H1 (cell line): ENCODE measurements at places on chromosomes 5 and 9. TPM values are rescaled to one million over a fixed set of nuclear protein-coding genes. Genes with fewer than 3 reads are reported as not detected.

GRCh38 chr9:134485653-134486052 is 155.9 kb upstream of the COL5A1 start:
- DNase-seq = no peak

- no peak for DNase-seq
Observed at GRCh38 chr9:76580820-76581219, 121.8 kb downstream of the GCNT1 start.

GRCh38 chr9:94101162-94101853 is 17.0 kb downstream of the PTPDC1 start:
- DNase-seq = no peak

- DNase-seq = peak; percentile 27
Observed at GRCh38 chr9:121992571-121993212, 100.4 kb downstream of the TTLL11 start.

GRCh38 chr5:43367909-43368669 is 44.1 kb downstream of the CCL28 start:
- no peak for DNase-seq

GRCh38 chr5:108115673-108116072 is 266.2 kb downstream of the FBXL17 start:
- no peak for DNase-seq

DNA sequence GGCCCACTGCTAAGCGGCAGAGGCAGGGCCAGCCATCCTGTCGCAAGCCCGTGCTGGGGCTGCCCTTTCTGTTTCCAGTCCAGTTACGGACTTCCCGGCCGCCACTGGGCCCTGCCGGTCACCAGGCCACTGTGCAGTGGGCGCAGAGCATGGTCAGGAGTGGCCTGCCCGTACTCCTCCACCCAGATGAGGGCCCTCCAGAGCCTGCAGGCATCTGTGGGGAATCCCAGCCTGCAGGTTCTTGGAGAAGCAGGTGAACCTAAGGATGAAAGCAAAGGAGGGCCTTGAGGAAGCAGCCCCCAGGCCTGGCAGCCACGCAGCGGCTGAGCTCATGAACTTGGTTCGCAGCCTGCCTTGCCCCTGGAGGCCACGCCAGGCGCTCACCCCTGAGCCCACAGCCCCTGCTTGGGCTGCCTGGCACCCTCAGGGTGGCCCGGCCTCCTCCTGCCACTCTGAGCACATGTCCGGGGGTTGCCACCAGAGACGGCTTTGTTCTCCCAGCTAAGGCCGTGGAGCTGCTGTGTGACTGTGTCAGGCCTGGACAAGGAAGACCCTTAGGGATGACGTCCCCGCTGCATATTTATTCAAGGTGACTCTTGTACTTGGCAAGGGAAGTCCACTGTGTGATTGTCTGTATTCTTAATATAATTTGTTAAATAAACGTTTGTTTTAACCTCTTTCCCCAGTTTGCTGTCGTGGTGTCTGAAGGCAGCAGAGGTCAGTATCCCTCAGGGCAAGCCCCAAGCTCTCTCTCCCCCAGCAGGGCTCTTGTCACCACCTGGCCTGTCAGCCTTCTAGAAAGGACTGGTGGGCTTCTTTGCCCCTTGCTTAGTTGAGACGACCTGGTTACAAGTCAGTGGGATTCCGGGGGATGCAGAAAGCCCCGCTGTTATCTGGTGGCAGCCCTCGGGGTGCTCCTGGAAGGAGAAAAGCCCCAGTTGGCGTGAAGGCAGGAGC is 107.1 kb upstream of the LMX1B start:
- no peak for DNase-seq

GRCh38 chr5:139844472-139845145 is 49.0 kb downstream of the PSD2 start:
- peak; percentile 64 for DNase-seq

- no peak for DNase-seq
Observed at GRCh38 chr5:172659570-172659908, 18.5 kb downstream of the NEURL1B start.

DNA sequence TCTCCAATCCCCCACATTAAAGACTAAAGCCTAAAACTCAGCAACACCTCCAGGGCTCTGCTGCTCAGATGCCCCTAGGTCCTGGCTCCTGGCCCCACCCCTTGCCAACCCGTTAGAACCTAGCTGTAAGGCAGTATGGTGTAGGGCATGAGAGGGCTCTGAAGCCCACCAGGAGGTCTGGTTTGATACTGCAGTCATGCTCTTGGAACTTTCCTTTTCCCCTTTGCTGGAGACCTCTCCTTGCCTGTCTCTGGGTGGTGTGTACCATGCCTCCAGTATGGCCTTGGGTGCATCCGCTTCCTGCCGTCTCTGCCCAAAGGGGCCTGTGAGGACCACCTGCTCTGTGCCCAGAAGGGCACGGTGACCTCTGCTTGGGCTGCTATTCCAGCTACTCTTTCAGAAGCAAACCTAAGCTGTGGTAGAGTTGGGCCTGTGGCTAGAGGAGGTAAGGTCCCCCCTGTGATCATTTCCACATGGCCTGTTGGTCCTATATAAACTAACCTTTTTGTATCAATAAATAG is 3.5 kb downstream of the TENT4A start:
- DNase-seq = no peak

GRCh38 chr5:147188200-147189108 is 46.4 kb upstream of the STK32A start:
- peak; percentile 50 for DNase-seq

DNA sequence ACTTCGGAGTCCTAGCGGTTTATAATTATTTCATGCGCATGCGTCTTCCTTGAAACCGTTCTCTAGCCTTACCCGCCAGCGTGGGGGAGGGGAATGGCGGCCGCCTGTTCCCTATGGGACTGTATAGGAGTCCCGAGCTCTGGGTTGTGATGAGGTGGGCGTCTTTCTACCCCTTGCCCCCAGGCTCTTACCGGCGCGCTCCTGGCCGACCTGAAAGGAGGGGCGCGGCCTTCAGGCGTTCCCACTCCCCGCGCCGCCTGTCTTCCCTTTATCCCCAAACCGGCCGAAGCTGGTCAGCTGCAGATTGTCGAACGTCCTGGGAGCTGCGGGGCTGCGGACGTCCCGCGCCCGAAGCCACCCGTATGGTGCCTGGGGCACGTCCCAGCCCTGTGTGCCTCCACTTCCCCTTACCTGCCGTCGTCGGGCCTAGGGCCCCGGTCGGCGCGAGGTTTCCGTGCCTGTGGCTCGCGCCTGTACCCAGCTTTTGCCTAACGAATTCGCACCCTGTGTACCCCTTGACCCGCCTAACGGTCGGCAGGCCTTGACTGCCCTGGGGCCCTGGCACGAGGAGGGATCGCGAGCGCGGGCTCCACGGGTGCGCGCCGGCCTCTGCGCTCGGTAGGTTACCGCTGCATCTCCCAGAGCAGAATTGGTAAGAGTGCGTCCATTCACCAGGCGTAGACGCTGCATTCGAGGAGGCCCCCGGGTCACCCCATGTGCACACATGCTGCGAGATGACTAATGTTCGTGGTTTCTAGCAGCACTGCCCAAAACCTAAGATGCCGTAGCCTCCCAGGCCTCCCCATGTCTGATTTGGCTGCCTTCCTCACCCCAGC is 653 bp upstream of the HNRNPH1 start:
- no peak for DNase-seq

- DNase-seq = peak; percentile 67
Observed at GRCh38 chr5:151719228-151720000, 32.7 kb upstream of the SPARC start.

GRCh38 chr9:89171693-89172092 is 6.9 kb downstream of the SHC3 start:
- no peak for DNase-seq

DNA sequence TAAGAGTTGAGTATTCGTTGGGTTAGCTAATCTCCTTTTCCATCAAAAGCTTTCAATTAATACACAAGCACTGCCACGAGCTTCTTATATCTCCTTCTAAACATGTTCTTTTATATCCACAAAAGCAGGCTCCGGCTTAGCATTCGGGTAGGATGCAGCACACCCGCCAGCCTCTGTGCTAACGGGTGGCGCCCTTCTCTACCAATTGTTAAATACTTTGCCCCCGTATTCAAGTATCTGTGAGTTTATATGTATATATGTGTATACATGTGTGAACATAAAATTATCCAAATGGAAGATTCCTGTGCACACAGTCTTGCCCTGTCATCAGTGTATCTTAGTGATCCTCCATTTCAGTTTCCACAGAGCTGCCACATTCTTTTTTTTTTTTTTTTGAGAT is 27.8 kb downstream of the BNIP1 start:
- DNase-seq = no peak

- no peak for DNase-seq
Observed at GRCh38 chr9:6829536-6829935, 71.8 kb downstream of the KDM4C start.

Gene STX17
- total RNA-seq = 16.3 TPM in 2 replicates

Gene VCAN
- total RNA-seq = 393 and 404 TPM in 2 replicates

Gene ADAMTSL1
- total RNA-seq = 0.84 and 0.90 TPM in 2 replicates

Gene SPAG8
- total RNA-seq = 0.37 and 0.55 TPM in 2 replicates

Gene PKD2L2
- not detected in 2 replicates for total RNA-seq
